Hematopoietic multipotent progenitor cell treated with erythropoietin and hydrocortisone succinate and interleukin-3 and kit ligand, for 4 days (in vitro differentiated cells): ENCODE measurements at places on chromosomes 3 and 15.

- DNase-seq: peak; percentile 67
Observed at GRCh38 chr3:3086239-3086638, 23.9 kb downstream of the IL5RA start.

- DNase-seq: no peak
Observed at GRCh38 chr15:49323207-49323606, 99.8 kb upstream of the FGF7 start.

GRCh38 chr15:81419332-81419943, 45.4 kb upstream of the TMC3 start:
- no peak for DNase-seq

DNA sequence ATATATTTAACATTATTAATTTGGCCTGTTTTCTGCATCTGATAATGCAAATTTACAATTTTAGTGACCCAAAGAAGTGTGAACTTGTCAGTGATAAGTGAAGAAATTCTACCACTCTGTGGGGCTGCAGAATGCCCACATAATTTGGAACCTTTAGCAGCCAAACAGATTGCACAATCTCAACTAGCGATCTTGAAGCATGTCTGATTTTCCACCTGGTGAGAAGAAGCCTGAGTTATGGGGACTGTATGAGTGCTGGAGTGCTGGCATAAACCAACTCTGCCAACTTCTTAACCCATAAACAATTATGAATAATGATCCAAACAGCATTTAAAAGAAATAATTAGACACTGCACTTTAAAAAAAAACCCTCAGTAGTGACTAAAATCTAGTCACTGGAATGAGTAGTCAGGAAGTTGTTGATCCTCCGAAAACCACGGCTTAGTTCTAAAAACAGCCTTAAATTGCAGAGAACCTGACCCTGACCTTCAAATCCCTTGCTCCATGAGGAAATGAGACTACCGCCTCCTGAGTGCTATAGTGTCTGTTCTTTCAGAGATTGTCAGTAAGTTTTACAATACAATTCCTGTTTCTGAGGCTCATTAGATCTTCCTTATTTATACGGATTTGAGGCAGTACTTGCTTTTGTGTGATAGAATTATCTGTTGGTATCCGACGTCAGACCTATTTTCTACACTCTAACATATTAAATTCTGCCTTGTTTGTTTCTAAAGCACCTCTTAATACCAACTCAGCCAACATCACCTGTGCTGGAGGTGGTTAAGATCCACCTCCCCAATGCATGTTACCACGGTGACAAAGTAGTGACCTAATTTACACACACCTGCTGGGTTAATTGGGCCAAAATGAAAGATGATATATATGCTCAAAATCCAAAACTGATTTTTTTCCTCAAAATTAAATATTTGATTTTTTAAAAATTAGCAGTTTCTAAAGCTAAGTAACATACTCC, 267.7 kb downstream of the ZBTB20 start:
- DNase-seq: no peak

- no peak for DNase-seq
Observed at GRCh38 chr15:66298803-66299251, 5.5 kb downstream of the DIS3L start.

- DNase-seq: no peak
Observed at GRCh38 chr3:14222457-14222856, 43.8 kb downstream of the LSM3 start.

- DNase-seq: no peak
Observed at GRCh38 chr3:108158251-108158650, 64.0 kb downstream of the IFT57 start.

DNA sequence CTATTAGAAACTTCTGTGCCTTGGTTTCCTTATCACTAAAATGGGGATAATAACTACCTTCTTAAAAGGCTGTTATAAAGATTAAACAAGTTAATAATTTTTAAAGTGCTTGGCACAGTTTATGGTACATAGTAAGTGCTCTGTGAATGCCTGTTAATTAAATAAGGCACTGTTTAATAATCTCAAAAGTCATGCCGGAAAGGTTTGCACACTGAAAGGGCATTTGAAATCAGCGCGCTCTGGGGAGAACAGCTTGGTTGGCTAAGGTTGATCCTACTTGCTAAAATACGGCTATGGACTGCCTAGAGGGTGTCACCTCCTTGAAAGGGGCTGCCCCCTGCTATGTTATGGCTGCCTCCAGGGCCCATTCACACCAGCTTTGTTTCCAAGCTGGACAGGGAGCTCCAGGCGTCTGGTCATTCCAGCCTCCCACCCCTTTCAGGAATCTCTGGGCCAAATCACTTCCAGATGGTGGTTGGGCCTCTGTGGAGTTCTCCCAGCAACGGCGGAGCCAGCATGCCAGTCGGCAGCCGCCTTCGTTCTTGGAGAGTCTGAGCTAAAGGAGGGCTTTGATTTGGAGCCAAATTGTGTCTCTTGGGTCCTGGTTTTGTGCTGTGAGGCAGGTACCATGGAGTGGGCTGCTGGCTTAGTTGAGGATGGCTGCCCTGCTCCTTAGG, 5.9 kb downstream of the FLNB start:
- no peak for DNase-seq

GRCh38 chr3:17444865-17445264, 297.6 kb downstream of the TBC1D5 start:
- peak; percentile 61 for DNase-seq

DNA sequence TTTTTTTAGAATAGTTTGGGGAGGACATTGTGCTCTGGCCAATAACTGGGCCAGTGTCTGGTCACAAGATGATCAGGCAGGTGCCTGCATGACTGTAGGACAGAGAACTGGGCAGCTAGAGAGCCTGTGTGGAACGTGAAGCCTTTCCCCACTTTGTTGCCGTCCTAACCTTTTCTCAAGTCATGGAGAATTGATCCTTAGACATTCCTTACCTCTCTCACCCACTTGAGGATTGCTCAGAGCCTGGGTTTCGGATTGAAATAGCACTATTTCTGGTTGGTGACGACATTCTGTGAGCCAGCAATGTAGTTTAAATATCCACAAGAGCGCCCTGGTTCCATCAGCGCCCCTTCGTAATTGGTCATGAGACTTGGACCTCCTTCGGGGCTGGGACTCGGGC, 138.4 kb downstream of the IGF1R start:
- DNase-seq: no peak

GRCh38 chr3:37887824-37888223, 26.1 kb downstream of the CTDSPL start:
- DNase-seq: no peak

DNA sequence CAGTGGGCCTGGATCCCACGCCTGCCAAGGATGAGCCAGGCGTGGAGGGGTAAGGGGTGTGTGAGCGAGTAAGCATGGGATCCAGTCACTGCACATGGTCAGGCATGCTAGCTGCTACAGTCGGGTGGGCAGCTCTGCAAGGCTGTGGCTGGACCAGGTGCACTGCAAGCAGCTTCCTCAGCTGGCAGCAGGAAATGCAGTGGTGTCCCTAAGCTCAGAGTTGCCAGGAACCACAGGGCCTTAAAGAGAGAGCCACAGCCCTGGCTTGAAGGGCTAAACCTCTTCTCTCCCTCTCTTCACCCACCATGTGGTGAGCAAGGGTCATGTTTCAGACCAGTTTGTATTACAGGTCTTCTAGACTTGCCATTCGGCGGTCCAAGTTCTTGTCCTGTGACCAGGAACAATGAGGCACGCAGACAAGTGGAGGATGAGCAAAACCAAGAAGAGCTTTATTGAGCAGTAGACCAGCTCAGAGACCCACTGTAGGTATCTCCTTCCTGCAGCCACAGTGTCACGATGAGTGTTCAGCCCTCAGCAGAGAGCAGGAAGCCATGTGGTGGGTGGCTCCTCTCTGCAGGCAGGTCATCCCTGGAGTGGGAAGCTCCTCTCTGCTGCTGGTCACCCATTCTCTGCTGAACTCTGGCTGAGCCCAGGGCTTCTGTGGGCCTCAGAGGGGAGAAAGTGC, 511.9 kb downstream of the PYDC2 start:
- no peak for DNase-seq

- no peak for DNase-seq
Observed at GRCh38 chr3:124999317-124999716, 56.5 kb downstream of the HEG1 start.

DNA sequence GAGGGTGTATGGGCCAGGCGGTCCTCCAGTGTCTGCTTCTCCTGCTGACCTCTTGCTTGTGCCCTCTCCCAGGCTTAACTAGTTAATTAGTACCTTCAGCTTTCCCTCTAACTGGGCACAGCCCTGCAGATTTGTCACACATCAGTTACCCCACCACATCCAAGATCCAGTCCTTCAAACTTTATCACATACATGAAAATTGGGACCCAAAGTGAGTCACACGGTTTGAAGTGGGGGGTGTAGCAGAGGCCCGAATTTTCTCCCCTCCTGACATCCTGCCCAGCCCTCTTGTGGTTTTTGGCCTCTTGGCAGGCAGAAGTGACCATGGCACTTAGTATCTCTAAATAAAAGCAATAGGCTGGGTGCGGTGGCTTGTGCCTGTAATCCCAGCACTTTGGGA, 3.9 kb downstream of the MAPKAPK3 start:
- DNase-seq: peak; percentile 80

- no peak for DNase-seq
Observed at GRCh38 chr15:58441376-58442070, 9.7 kb downstream of the LIPC start.

DNA sequence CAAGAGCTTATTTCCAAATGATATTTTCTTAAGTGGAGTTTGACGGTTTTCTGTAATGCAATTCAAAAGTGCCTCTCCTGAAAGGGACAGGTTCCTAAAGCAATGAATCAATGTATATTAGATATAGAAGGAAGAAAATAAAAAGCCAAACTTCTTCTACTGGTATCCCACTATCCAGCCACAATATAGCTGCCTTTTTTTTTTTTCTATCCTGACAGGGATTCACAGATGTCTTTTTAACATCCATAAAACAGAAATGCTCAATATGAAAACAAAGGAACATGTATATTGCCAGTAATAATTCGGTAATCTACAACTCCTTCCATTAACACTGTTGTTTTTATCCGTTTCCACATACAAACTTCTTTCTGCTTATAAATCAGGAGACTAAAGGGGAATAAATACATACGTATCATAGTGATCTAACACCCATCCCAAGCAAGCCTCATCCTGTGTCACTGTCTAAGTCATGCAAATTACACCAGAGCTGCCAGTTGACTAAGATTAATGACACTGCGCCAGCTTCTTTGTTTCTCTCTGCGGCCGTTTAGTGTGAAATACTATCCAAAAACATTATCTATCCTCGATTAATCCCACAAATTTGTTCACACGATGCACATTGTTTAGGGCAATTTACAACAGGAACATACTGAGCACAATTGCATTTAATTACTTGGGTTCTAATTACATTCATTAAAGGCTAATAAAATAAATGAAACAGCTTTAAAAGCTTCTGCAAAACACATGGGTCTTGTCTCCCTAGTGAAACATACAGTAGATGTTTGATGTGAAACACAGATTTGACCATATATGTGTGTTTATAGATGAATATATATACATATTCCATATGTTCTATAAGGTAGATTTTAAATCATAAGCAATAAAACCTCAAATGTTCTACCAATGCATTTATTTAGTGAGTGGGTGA, 51.9 kb upstream of the CDIN1 start:
- DNase-seq: no peak

DNA sequence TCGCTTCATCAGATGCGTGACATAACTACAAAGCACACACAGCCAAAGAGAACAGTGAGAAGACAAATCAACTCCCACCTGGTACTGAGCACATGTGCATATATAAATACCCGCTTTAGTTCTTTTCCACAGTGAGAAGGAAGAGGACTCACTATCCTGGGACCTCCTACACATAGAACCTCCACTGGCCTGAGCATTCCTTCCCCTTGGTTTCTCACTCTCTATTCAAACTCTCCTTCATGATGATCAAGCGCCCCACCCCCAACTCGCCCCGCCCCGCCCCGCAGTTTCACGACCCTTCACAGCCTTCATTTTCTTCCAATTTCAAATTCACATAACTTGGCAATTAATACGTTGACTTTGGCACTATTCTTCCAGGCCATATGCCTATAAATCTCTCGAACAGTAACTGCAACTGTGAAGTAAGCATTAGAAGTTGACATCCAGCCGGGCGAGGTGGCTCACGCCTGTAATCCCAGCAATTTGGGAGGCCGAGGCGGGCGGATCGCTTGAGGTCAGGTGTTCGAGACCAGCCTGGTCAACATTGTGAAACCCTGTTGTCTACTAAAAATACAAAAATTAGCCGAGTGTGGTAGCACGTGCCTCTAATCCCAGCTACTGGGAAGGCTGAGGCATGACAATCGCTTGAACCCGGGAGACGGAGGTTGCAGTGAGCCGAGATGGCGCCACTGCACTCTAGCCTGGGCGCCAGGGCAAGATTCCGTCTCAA, 1.1 kb downstream of the RPS17 start:
- peak; percentile 45 for DNase-seq

- DNase-seq: no peak
Observed at GRCh38 chr15:45943240-45943639, 308.4 kb downstream of the SQOR start.

- DNase-seq: no peak
Observed at GRCh38 chr15:67690936-67691335, 134.4 kb upstream of the SKOR1 start.

DNA sequence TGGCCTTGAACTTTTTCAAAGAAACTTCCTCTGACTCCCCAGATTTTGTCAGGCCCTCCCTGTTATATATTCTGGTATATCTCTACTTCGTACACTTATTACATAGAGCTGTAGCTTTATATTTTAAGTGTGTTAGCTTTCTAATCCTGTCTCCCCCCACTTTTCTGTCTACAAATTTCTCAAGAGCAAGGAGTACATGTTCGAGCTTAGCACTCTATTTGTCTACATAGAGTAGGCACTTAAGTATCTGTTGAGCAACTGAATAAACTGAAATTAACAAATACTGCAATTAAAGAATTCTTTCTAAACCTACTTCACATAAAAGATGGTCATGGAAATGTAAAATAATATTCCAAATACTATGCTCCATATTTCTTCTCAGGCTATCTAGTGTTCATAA, 39.4 kb downstream of the UACA start:
- DNase-seq: no peak

DNA sequence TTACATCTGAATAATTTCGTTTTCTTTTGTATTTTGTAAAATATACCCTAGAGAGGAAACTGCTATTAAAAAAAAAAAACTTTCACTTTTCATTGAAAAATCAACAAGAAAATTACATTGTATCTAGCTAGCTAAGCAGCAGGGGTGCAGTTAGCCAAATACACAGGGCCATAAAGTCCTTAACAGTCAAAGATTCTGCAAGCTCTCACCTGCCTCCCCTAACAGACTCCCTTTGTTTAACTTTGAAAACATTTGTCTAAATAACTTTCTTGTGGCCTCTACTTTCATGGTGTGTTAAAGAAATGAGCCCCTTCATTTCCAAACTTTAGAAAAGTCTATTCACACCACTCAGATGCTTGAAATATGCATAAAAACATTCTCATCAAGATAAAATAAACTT, 23.3 kb downstream of the CBLB start:
- no peak for DNase-seq

GRCh38 chr3:184282941-184283340, 7.1 kb downstream of the ECE2 start:
- no peak for DNase-seq

- no peak for DNase-seq
Observed at GRCh38 chr15:88716543-88717381, 77.9 kb downstream of the ISG20 start.

DNA sequence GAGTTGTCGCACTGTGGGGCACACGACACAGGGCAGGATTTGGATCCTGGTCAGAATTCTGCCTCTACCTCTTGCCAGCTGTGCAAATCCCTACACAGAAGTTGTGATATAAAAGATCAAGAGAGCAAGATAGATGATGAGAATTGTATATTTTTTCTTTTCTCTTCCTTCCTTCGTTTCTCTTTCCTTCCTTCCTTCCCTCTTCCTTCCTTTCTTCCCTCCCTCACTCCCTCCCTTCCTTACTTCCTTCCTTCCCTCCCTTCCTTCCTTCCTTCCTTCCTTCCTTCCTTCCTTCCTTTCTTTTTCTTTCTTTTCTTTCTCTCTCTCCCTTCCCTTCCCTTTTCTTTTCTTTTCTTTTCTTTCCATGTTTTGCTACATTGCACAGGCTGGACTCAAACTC, 12.0 kb upstream of the AHSG start:
- DNase-seq: no peak
